Substantia nigra (tissue), 51 donors: ENCODE measurements at places on chromosomes 2 and 18.

DNA sequence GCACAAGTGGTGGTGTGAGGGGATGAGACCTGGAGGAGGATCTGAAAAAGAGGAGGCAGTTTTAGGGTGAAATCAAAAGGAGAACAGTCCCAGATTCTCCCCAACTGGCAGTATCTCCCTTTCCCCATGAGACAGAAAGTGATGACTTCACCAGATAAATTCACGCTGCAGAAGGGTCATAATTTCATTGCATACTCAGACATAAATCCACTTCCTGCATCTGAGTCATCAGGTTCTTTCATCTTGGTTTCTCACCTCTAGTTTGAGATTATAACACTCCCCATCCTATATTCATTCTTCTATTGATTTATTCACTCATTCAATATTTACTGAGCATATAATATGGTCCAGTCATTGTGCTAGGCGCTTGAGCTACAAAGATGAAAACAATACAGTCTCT is 64.7 kb downstream of the CCDC148 start:
- no peak for DNase-seq

DNA sequence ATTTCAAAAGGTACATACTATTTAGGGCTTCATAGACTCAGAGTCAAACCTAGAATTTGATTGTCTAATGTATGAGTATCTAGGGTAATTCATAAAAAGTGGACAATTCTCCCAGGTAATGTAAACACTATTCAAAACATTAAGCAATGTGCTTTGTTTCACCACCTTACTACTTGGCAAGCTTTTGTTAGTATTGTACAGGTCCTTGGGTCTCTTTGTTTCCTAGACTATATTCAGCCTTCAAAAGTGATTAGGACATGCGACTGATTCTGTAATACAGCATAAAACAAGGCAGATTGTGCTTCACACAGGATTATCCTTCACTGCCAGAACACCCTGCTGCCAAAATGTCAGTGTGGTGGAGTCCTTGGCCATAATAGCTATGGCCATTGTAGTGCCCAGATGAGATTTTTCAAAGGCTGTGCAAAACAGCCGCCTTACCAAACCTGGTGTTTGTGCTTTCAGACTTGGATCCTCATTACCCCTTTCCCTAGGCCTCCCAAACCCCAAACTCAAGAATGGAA is 90.1 kb upstream of the CAVIN2 start:
- DNase-seq: no peak

DNA sequence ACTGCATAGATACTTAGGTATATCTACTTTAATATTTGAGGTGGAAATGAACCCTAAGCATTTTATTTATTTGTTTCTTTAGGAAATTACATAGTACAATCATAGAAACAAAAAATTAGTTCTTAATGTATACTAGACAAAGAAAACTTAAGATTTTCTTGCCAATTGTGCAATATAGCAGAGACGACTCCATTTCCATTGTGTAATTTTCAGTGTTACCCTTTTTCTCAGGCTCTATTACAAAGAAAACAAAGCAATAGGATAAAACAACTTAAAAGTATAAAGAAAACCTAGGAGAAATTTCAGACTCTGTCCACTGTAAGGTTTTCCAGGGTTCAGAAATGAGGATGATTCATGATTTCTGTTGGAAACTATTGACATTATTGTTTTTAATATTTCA is 89.0 kb upstream of the SERTAD2 start:
- DNase-seq: no peak

GRCh38 chr2:229162015-229162414 is 109.1 kb downstream of the PID1 start:
- DNase-seq: no peak

DNA sequence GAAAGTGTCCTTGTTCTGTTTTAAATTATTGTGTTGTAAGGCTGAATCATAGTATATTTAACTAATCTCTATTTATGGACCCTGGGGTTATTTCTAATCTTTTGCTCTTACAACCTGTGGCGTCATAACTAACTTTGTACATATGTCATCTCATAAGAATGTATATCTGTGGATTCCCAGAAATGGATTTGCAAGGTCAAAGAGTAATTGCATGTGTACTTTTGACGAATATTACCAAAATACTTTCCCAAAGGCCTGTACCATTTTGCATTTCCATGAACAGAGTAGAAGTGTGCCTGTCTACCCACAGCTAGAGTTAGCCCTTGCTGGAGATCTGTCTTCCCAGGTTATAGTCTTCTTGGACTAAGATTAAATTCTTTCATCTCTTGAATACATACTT is 42.8 kb downstream of the SEMA4F start:
- DNase-seq: no peak

GRCh38 chr2:25814681-25815080 is 63.6 kb downstream of the ASXL2 start:
- no peak for DNase-seq

DNA sequence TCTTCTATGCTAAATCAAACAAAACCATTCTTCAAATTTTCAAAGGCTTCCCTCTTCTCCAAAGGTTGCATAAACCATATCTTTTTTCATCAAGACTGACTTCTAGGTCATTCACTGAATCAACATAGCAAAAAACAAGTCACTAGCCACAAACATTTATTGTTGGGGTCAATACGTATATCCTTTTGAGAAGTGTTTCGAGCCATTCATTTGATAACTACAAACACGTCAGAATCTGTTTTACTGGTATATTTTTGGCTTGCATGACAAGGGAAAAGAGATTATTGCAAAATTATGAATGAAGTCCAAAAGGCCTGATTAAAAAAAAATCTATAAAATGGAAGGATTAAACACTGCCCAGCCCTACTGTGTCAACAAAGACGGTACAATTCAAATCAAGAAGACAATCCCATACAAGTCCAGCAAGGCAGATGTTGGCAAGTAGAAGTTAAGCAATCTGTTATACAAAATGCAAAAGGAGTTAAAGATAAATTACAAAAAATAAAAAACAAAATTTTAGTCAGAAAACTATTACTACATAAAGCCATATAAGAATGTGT is 222.4 kb downstream of the SRBD1 start:
- DNase-seq: no peak

DNA sequence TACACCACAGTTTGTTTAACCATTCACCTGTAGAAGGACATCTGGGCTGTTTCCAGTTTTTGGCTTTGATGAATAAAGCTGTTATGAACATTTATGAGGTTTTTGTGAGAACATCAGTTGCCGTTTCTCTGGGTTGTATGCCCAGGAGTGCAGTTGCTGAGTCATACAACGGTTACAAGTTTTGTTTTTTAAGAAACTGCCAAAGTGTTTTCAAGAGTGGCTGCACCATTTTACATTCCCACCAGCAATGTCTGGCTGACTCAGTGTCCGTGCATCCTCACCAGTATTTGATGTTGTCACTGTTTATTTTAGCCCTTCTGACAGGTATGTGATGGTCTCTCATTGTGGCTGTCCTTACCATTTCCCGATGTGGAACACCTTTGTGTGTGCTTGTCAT is 48.0 kb upstream of the GPR17 start:
- DNase-seq: no peak

- DNase-seq: no peak
Measured at GRCh38 chr18:10057894-10058791, 144.3 kb downstream of the VAPA start.

DNA sequence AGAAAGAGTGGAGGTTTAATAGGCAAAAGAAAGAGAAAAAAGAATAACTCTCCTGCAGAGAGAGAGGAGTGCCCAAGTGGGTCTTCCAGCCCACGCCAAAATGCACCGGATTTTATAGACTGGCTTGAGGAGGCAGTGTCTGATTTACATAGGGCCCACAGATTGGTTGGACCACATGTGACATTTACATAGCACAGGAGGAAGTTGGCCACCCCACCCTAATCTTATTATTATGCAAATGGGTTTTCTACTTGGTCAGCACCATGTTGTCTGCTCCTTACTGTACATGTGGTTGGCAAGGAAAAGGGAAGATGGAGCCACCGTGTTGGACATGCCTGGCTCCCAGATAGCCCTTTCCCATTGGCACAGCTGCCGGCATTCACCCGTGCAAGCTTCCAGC is 56.8 kb downstream of the SP110 start:
- no peak for DNase-seq

DNA sequence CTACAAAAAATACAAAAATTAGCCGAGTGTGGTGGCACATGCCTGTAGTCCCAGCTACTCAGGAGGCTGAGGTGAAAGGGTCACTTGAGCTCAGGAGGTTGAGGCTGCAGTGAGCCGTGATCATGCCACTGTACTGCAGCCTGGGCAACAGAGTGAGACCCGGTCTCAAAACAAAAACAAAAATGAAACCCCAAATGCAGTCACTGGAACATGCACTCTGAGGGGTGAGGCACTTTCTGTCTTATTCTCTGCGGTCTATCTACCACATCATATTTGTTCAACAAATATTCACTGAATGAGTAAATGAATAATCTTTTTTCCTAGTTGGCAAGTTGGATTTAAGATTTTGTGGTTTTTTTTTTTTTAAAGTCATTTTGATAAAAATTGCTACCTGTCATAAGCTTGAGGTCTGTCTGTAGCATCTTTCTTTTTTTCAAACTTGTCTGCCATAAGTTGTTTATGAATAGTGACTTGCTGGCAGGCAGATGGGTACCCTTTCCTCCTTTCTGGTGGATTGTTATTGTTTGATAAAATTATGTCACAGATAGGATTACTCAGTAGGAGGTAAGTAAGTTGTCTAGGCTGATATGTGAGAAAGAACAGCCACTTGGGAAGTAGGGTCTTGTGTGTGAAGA is 11.8 kb downstream of the CHRNA1 start:
- no peak for DNase-seq

GRCh38 chr18:74281980-74282754 is 9.6 kb downstream of the CYB5A start:
- no peak for DNase-seq

DNA sequence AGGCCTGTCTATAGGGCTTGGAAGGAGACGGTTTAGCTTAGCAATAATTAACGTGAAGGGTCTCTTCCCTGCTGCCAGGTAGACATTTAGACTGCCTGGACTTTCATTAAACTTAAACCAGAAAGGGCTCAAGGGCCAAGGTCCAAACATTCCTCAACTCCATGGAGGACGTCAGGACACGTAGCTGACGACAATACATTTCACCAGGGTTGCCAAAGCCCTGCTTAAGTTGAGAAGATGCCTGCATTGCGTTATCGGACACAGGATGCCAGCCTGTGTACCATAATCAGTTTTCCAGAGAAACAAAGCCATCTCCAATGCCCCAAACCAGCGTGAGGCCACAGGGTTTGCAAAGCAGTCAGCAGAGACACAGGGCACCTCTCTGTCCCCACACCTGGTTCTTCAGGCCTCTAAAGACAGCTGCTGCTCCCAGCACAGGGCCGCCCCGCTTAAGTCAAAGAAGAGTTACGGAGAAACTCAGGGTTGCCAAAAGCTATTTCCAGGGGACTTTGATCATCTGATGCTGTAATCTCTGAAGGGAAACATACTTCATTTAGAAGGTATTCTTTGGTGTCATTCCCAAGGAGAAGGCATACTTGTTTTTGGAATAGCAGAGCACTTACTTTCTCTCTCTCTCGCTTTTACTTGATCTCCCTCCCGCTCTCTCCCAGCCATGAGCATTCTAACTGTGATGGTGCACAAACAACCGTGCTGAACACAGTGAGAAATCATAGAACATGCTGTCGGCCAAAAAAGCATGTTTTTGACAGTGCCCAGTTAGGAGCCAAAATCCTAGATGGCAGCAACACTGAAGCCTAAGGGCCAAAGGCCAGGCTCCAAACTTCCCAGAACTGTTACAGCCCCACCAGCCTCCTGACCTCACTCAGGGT is 46.0 kb downstream of the TTC32 start:
- no peak for DNase-seq

GRCh38 chr18:374721-375168 is 106.9 kb upstream of the THOC1 start:
- DNase-seq: no peak

DNA sequence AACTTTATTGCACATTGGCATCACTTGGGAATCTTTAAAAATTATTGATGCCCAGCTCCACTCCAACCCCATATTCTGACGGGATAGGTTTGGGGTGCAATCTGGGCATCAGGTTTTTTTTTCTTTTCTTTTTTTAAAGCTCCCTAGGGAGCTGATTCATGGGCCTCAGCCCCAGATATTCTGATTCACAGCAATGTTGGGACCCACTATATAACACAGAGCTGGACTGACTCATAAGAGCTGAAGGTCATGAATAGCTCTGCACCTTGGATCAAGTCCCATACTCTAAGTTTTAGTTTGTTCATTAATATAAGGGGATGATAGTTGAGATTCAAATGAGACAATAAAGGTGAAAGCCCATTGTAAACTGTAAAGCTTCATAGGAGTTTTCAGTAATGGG is 191.1 kb upstream of the REV1 start:
- DNase-seq: no peak

DNA sequence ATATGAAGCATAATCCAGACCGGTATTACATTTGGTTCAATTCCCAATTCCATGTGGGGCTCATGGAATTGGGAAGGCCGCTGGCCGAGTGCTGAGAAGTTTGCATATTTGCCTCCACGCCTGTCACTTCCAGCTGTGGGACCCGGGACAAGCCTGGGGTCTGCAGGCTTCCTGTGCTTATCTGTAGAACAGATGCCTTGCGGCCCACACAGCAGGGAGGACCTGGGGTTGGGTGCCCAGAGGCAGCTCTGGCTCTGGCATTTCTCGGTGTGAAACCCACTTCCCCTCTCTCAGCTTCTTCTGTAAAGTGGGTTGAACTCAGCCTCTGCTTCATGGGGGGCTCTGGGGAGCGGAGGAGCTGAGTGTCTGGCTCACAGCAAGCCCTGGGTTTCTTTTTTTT is 97.9 kb downstream of the SH3BP4 start:
- DNase-seq: no peak

DNA sequence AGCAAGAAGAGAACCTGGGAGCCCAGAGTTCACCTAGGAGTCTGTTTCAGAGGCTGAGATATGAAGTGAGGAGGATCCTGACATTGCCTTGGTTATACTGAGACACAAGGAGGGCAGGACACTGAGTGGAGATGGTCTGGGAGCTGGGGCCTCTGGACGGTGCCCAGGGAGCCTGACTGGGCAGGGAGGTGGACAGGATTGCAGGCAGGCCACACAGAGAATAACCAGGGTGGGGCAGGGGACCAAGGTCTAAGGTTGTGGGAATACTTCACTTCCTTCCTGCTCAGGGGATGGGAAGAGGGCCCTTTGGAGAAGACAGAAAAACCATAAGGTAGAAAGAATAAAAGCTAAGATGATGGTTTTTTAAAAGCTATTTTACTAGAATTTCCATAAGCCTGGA is 18.7 kb downstream of the EDAR start:
- no peak for DNase-seq

DNA sequence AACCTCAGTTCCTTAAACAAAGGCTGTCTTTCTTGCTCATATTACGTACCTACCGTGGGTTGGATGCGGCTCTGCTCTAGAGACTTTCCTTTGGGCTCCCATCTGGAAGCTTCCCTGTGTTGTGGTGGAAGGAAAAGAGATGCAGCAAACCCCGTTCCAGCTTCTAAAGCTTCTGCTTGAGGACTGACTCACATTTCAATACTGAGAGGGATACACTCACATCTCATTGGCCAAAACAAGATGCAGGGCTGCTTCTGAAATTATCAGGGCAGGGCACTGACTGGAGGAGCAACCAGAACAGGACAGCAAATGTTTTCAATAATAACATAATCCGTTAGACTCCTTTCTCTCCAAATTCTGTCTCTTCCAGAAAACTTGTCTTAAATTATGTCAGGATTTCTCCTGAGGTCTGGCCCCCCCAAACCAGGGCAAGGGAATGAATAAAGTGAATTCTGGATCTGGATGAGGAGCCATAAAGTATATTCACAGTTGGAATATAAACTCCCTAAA is 4.5 kb upstream of the MYO5B start:
- no peak for DNase-seq
